ENCODE measurements at places on chromosomes 4 and X.

- no peak for DNase-seq
These were observed 72.3 kb upstream of the STIM2 start for GRCh38 chr4:26788341-26788733.

- DNase-seq: no peak
These were observed 44.7 kb downstream of the SCD5 start for GRCh38 chr4:82753725-82754410.

DNA sequence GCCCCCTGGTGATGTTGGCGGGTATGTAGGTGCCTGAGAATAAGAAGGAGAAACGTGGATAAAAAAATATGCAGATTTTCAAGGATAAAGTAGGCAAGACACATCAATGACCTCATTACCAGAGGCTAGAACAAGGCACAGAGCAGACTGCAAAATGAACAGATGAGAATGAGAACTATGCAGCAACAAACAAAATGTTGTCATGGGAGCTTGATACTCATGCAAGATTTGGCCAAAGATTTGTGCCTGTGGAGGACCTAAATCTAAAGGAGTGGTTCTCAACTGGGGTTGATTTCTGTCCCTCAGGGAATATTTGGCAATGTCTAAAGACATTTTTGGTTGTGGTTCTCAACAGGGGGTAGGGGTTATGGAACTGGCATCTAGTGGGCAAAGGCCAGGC is 177.3 kb downstream of the FRMPD4 start:
- no peak for DNase-seq

DNA sequence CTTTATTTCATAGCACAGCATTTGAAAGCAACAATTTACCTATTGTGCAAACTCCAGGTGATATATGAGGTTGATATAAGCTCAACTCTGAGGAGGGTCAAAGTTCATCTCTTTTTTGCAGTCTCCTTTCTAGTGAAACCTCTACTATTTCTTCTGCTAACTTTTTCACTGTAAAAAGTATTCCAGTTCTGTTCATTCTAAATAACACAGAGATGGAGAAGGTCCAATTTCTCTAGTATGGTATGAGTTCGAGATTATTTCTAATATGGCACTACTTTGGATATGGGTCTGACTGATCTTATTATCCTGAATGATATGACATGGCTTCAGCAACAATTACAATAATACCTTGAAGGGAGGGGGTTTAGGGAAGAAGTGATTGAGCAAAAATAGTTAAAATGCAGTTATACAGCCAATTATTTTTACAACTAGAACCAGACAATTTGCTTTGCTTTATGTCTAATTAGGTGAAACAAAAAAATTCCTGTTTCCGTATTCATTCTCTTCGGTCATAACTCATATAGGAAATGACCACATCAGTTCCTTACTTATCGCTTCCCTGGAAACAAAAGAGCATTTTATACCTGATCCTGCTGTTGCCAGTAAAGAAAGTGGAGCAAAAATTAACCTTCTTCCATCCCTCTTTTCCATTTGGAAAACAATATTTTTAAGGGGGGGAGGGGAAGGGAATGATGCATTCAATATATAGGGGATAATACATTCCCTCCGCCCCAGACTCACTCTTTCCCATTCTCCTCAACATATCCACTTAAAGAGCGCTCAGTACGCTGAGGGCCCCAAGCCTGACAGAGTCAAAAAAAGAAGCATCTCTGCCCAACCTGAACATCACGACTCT is 1.0 kb downstream of the TBC1D9 start:
- DNase-seq: no peak

- DNase-seq: no peak
These were observed 267.8 kb upstream of the INTU start for GRCh38 chr4:127364911-127365310.

- no peak for DNase-seq
These were observed 441.7 kb upstream of the CPEB2 start for GRCh38 chr4:14560577-14560976.

DNA sequence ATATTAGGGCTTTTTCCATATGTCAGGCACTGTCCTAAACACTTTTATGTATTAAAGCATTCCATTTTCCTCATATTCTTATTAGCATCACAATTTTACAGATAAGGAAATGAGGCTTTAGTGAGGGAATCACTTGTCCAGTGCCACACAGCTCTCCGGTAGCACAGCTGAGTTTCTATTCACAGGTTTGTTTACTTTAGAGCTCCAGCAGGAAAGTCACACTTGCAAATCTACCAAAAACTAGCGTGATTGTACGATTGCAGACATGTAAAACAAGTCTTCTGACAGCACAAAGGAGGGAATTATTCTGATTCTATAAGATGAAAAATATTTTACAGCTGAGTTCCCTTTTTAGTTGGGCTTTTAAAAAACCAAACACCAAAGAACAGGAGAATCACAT is 472.1 kb downstream of the TMA16 start:
- DNase-seq: no peak

DNA sequence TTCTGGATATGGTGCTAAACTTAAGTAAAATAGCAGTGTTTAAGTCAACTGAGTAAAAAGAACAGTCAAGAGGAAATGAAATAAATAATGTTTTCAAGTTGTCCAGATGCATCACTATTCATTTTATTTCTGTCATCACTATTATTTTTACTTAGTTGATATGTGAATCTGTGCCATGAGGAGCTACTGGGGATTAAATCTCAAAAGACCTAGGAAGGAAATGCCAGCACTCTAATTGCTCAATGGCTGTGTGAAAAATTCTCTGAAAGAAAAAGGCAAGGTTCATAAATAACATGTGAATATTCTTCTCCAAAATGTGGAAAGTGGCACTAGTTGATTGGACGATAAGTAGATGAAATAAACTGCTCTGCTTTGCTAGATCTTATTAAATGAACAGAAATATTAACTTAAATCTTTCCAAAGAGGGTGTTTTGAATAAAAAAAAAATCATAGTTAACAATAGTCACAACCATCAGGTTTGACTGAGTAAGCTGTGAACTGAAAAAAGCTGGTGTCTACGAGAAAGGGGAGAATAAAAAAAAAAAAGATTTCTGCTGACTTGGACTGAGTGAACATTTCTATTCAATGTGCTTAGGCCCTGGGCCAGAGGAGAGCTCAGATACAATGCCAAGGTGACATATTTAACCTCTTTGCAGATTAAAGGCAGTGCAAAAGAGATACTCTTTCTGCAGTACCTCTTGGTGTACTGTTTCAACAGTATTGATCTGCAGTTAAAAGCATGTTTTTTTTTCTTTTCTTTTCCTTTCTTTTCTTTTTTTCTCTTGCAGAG is 1.6 kb downstream of the SPARCL1 start:
- DNase-seq: no peak

- DNase-seq: no peak
These were observed 22.3 kb downstream of the TEC start for GRCh38 chr4:48247142-48247877.

DNA sequence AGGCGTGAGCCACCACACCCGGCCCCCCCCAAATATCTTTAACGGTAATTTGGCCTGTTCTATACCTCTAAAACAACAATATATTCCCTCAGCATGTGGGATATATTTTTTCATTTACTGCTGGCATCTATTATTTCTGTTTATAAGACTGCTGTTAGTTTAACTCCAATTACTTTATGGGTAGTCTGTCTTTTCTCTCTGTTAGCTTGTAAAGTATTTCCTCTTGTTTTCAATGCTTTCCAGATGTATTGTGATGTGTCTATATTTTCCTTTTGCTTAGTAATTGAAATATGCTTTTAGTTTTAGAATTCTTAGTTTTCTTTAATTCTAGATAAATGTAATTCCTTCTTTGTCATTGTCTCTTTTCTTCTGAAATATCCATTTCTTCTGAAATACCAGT is 445.8 kb downstream of the ANKRD50 start:
- no peak for DNase-seq

DNA sequence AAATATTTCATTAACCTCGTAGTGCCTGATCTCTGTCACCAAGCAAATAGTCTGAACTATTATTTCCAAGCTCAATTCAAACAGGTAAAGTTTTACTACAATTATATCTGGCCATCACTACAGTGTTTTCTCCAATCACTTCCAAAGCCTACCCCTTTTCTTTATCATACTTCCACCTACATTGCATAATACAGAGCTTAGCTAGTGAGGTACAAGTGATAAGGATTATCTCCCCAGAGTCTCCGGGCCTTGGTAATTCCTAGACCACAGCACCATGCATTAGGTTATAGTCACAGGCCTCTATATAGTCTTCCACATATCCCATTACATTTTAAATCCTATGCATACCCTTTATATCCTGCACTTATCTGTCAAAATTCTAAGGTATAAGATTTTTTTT is 154.2 kb downstream of the SNCA start:
- no peak for DNase-seq

- DNase-seq: no peak
These were observed 66.8 kb downstream of the SOWAHB start for GRCh38 chr4:76830964-76831703.

DNA sequence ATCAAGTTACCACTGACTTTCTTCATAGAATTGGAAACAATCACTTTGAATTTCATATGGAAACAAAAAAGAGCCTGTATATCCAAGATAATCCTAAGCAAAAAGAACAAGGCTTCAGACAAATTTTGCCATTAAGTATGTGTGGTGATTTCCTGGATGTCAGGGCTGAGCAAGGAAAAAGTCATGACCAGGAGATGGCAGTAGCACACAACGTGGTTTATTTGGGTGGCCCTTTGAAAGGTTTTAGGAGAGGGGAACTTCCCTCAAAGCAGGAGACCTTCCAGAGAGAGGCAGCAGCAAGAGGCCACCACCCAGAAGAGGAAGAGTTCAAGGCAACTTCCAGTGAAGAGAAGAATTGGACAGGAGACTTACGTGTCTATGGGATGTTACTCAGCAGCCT is 18.1 kb upstream of the ZXDB start:
- DNase-seq: no peak

DNA sequence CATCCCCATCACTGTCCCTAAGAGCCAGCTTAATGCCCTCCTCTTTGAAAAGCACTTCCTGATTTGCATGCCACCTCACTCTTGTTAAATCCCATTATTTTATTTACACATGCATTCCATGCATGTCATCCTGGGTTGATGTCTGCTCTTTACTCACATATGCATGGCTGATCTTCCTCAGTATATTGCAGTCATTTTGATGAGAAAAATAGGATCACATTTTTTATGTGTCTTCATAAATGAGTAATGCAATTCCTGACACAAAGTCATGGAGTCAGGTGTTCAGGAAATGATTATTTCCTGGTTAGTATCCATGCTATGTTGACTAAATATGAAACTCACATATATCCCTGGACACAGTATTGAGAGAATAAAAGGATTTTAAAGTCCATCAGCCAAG is 204.7 kb downstream of the SLIT2 start:
- DNase-seq: no peak

GRCh38 chr4:2800691-2801596 is 8.1 kb downstream of the SH3BP2 start:
- no peak for DNase-seq

- no peak for DNase-seq
These were observed 145.9 kb downstream of the PCDH19 start for GRCh38 chrX:100264200-100264599.

DNA sequence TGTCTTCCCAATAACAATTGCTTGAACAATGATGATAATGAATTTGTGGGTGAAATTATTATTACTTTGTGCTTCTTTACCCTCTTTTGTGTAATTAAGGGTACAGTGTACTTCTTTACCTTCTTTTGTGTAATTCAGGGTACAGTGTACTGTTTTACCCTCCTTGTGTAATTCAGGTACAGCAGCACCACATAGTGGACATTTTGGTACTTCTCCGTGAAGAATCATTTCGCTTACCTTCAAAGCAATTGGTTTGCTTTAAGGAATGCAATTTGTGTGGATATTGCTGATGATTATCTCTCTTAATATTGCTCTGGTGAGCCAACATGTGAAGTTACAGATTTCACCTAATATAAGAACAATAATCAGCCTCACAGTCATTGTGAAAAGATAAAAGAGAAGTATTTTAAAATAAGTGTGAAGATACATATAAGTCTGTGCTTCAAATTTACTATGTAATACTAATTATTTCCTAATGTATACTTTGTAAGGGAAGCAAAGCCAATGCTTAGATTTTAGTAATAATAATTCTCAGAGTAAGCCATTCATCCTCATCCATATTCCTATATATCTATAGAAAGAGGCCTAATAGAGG is 27.2 kb upstream of the SEC24B start:
- DNase-seq: no peak
